ENCODE measurements at places on chromosomes 5 and 9.
A peak's percentile ranks its signal among the peaks of the same experiment; 100 is the strongest.

DNA sequence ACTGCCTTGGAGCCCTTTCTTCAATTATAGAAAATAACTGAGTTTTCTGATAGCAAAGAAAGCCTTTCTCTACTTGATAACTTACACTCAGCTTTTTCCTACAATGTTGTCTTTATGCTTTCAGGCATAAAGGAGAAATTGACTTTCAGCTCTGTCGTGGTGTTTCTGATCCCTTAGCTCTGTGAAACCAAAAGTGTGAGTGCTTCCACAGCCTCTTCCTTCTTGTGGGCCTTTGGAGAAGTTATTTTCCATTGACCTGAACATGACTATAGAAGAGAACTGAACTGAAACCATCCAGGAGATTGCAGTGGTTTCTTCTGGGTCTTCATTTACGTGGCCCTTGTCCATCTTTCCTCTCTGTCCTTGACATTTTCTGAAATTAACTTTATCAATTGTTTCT, 59.5 kb upstream of the EQTN start:
- DNase-seq, result no peak

DNA sequence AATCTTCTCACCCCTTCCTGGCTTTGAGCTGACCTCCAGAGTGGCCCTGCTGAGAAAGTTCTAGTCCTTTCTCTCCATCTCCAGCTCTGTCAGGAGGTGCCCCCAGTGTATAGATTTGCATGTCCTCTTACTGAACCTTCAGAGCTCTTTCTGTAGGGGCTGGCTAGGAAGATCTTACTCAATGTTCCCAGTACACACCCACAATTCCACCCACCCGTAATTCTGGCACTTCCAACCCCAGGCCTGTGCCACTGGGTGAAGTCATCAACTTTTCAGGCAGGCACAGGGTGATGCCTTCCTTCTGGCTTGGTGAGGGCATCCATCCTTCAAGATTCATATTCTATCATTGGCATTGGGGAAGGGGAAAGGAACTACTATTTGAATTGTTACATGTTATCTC, 75.9 kb downstream of the ACER2 start:
- DNase-seq, result no peak

DNA sequence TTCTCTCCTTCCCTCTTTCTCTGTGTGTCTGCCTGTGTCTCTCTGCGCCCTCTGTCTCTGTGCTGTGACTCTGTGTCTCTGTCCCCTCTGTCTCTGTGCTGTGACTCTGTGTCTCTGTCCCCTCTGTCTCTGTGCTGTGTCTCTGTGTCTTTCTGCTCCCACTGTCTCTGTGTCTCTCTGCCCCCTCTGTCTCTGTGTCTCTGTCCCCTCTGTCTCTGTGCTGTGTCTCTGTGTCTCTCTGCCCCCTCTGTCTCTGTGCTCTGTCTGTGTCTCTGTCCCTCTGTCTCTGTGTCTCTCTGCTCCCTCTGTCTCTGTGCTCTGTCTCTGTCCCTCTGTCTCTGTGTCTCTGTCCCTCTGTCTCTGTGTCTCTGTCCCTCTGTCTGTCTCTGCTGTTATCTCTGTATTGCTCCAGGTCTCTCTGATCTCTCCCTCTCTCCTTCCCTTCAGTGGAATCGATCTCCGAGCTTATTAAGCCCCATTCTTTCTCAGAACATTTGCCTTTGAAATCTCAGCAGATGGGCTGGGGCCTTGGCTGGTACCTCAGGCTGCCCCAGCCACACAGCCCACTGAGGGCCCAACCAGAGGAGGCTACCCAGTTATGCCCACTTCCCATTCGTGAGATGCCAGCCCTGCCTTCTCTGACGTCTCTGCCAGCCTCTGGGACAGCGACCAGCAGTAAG, 33.4 kb upstream of the FIBCD1 start:
- DNase-seq, result no peak

- DNase-seq, result no peak
Observed at GRCh38 chr5:10832421-10832820, 71.4 kb upstream of the DAP start.

GRCh38 chr5:41831155-41831554, 39.1 kb downstream of the OXCT1 start:
- no peak for DNase-seq

DNA sequence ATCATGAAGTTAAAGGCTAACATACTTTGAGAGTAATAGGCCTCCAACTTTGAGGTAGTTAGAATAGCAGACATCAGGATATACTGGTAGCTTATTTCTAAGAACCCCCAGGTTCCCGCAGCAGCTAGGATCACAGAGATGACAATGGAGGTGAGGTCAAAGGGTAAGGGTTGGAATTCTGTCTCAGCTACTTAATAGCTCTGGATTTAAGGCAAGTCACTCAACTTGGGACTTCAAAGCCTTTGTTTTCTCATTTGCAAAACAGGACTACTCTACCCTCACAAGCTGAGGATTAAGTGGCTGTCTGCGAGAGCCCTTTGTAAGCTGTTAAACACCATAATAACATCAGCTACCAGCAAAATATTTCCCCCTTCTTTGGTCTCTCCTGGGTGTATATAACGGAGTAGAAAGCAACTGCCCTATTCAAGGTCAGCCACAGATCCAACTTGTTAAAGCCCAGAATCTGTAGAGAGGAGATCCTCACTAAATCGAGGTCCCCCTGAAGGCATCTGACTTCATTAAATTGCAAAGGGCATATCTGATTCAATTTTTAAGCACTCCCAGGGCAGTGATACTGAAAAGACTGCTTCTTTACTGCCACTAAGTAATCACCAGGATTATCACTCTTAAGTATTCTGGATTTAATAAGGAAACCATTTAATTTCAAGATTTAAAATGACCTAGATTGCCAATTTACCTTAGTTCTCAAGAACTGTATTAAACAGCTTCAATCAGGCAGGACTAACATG, 104.7 kb downstream of the DCP2 start:
- no peak for DNase-seq

DNA sequence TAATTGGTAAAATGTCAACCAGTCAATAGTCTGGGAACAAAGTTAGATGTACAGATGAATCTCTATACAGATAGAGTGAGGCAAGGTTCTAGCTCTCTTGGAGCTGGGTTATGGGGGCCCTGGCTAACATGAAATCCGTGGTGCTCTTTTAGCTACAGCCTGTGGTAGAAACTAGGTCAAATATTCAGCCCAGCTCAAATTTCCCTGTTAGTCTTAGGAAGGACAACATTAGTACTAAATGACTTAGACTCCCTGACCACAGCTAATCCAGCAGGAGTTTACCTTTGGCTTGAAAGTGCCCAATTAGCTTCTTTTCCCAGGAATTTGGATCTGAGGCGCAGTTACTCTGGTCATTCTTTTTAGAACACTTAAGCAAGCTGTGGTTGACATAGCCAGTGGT, 170.5 kb downstream of the DMRTA1 start:
- no peak for DNase-seq

GRCh38 chr9:7433508-7434292, 365.9 kb downstream of the DMAC1 start:
- DNase-seq, result no peak

DNA sequence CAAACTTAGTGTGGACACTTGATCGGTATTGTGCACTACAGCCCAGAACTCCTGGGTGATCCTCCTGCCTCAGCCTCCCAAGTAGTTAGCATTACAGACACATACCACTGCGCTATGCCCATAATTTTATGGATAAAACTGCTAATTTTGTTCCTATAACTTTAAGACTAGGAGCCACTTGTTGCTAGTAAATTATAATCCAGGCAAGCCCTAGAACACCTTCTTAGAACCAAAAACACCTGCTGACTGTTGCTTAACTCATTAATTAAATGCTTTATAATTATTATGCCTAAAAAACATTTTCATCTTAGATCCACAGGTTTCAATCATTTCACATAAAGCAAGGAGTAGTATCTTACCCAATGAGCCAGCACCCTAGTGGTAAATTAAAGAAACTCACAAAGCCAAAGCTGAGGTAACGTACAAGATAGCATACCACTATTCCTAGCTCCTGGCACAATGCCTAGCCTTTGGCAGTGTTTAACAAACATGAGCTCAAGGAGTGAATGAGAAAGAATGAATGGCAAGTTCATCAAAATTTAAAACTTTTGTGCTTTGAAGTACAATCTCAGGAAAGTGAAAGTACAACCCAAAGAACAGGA, 5.4 kb downstream of the MRPS27 start:
- no peak for DNase-seq

DNA sequence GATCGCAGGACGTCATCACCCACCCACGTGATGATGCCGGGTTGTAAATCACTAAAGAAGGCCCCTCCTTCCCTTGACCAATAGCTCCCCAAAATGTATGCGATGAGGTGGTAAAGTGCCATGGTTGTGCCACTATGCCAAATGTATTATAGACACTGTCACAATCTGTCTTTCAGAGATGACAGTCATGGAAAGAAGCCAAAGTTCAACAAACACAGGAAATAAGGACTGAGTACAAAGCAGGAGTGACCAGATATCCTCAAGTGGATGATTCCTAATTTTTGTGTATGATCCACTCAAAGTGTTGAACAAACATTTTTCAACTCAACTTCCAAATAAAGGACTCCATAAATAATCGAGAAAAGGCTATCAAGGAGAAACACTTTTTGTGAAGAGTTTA, 12.5 kb downstream of the GLIS3 start:
- DNase-seq, result no peak

DNA sequence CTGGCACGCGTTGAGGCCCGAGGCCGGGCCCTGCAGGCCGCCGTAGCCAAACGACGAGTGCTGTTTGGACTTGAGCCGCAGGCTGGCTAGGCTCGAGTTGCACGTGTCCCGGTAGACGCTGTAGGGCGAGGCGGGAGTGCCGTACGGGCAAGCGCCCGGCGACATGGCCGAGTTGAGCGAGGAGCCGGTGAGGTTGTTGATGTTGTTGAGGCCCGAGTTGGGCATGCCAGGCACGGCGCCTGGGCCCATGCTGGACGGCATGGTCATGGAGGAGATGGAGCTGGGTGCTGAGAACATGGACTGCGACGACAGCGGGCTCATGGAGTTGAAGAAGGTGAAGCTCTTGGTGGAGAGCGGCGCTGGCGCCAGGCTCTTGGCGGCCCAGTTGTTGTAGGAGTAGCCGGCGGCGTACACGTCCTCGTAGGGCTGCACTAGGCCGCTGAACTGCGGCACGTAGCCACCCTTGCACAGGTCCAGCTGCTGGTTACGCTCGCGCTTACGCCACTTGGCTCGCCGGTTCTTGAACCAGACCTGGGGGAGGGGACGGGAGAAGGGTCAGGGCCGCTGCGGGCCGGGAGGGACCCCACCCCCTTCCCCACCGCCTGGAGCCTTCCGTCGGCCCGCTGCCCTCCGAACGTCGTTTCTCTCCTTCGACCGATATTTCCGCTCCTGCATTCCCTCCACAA, 5.1 kb downstream of the PITX1 start:
- DNase-seq, result no peak

DNA sequence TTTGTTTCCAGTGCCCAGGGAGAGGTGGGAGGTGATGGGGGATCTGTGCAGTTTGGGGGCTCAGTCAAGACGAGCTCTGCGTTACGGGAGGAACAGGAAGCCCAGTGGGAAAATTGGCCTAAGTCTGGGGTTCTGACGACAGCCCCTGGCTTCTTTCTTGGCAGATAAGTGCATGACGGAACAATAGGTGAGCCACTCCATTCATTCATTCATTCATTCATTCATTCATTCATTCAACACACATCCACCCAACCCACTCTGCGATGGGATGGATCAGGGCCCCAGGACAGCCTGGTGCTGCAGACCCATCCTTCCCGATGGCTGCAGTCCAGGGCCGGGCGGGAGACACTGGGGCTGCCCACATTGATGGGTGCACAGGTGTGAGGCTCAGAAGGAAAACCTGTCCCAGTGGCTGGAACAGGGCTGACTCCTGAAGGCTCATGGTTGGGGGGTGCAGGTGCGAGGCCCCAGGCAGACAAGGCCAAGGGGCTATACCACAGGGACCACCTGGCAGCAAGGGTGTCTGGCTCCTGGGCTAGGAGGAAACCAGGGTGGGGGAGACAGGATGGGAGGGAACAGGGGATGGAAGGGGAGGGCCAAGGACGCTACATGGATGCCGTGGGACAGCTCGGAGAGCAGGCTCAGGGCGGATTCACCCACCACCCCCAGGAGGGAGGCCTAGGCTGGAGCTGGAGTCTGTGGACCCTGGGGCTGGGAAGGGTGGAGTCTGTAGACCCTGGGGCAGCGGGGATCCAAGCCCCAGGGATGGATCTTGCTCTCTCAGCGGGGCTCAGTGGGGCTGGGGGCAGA, 1.9 kb upstream of the LCNL1 start:
- peak; percentile 3 for DNase-seq

Data from nephron progenitor cell (in vitro differentiated cells).